ENCODE measurements at places on chromosomes 16 and 17.

GRCh38 chr16:26567356-26567755, 499.4 kb upstream of the C16orf82 start:
- DNase-seq = no peak

- DNase-seq = no peak
Observed at GRCh38 chr17:55444471-55445441, 23.1 kb upstream of the MMD start.

- no peak for DNase-seq
Observed at GRCh38 chr16:90018297-90018651, 982 bp downstream of the DBNDD1 start.

GRCh38 chr17:10683853-10684252, 13.5 kb downstream of the SCO1 start:
- no peak for DNase-seq

- no peak for DNase-seq
Observed at GRCh38 chr16:68273896-68274295, 9.6 kb downstream of the SLC7A6 start.

DNA sequence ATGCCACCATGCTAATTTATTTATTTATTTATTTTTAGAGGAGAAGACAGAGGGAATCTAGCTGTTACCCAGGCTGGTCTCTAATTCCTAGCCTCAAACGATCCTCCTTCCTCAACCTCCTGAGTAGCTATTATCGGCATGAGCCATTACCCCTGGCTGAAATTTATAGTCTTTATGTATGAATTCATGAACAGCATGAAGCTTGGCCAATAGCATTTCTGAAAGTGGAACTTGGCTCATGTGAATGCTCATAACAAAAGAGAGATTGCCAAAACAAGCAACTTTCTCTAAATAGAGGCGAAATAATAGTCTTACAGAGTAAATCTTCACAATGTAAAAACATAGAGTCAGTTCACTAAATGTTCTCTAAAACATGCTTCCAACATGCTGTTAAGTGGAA, 30.1 kb upstream of the SMURF2 start:
- DNase-seq = no peak

- no peak for DNase-seq
Observed at GRCh38 chr16:88977812-88978607, 1.0 kb upstream of the CBFA2T3 start.

GRCh38 chr16:88941913-88942909, 34.8 kb downstream of the CBFA2T3 start:
- DNase-seq = no peak

GRCh38 chr16:66641387-66641786, 36.9 kb downstream of the CMTM3 start:
- no peak for DNase-seq

GRCh38 chr16:61289141-61289540, 747.1 kb downstream of the CDH8 start:
- no peak for DNase-seq

GRCh38 chr16:28063591-28064061, at the start of gene GSG1L:
TSS of gene GSG1L (minus strand) at chr16:28063714. CDS start at chr16:28063424, 290 bp downstream.
- no peak for DNase-seq

DNA sequence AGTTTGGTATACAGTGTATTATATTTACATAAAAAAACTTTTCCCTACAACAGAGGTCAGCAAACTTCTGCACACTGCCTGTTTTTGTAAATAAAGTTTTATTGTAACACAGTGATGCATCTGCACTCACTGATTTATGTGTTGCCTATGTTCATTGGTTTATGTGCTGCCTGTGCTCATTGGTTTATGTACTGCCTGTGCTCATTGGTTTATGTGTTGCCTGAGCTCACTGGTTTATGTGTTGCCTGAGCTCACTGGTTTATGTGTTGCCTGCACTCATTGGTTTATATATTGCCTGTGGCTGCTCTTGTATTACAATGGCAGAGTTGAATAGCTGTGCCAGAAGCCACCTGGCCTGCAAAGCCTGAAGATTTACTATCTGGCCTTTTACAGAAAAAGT, 81.6 kb downstream of the MYH11 start:
- no peak for DNase-seq

GRCh38 chr16:56985962-56986360, 3.4 kb upstream of the NLRC5 start:
- DNase-seq = no peak
